Activated CD4-positive, alpha-beta T cell treated with anti-CD3 and anti-CD28 coated beads, Interleukin-2, amount 50 U/mL, for 4 hours (primary cell): ENCODE measurements at places on chromosomes 7 and 10.

GRCh38 chr7:151080522-151081169 is at the start of gene FASTK:
Gene FASTK, minus strand, starts transcription at chr7:151080809. Its CDS starts 43 bp downstream, at chr7:151080766.
- peak; percentile 77 for DNase-seq

- no peak for DNase-seq
Observed at GRCh38 chr7:40674316-40674715, 539.5 kb downstream of the SUGCT start.

- no peak for DNase-seq
Observed at GRCh38 chr10:28054228-28054860, 55.5 kb upstream of the ODAD2 start.

GRCh38 chr10:12849319-12850181 is 152.0 kb downstream of the CCDC3 start:
- no peak for DNase-seq

GRCh38 chr10:51389415-51390321 is 309.7 kb downstream of the CSTF2T start:
- DNase-seq, result peak; percentile 5

DNA sequence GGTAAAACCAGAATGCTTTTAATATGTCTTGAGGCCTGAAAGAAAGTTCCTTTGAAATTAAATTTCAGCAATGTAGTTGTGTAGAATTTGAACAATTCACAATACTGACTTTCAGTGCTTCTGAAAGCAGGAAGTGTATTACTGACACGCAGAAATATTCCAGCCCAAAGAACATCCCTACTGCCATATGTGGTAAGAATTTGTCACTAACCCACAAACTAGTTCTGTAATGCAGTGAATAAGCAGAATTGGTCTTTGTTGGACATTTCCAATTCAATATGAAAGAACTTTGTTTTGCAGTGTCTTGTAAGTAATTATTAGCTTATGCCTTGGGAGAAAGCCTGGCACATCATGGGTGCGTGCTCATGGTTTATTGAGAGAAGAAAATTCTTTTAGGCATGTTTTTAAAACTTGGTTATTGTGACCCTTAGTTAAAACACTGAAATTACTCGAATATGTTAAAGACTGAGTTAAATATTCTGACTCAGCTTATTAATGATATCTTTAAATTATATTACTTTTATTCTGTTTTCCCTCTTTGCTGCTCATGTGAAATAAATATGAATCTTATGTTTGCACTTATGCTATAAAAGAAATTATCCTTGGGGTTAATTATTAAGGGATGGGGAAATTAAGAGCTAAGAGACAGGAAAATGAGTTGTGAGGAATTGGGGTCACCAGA is 33.4 kb downstream of the PTPN12 start:
- DNase-seq, result no peak
